ENCODE measurements at places on chromosomes 7 and 10. TPM values are rescaled to one million over a fixed set of nuclear protein-coding genes. Genes with fewer than 3 reads are reported as not detected.
A peak's percentile ranks its signal among the peaks of the same experiment; 100 is the strongest.

- no peak overlapping the region for H3K4me3 ChIP-seq
- peaks cover 2% of the 10 kb centered on the region for H3K27me3 ChIP-seq
- H3K4me1 ChIP-seq, result peaks cover 80% of the 10 kb centered on the region
- no peak for DNase-seq
These were observed 26.4 kb upstream of the HSPA12A start for GRCh38 chr10:116768786-116769185.

The CYP17A1 gene
- 0.14 TPM for total RNA-seq

- no peaks in the 10 kb centered on the region for H3K36me3 ChIP-seq
- H3K4me1 ChIP-seq, result no peaks in the 10 kb centered on the region
- H3K27ac ChIP-seq, result no peak overlapping the region
- no peak overlapping the region for H3K4me3 ChIP-seq
- DNase-seq, result no peak
These were observed 136.2 kb downstream of the CDH23 start for GRCh38 chr10:71532878-71533277.

GRCh38 chr7:30147223-30147622, 12.4 kb downstream of the MTURN start:
- H3K27me3 ChIP-seq, result no peaks in the 10 kb centered on the region
- no peak for DNase-seq

DNA sequence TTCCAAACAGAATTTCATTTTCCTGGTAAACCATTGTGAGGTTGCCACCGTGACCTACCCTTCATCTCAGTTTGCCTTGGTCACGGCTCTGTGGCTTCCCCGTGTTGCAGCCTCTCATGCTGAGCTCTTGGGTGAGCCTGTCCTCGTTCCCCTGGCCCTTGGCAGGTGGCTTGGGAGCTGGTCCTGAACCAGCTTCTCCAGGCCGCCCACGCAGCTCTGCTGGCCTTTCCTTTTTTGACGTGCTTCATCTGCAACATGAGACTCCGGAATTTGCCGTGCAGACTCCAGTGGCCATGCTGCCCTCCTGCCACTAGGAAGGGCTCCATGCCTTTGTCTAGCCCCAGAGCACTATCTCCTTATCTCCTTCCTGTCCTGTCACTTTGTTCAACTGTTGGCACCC, 93.0 kb upstream of the NPS start:
- no peak for DNase-seq
- H3K27ac ChIP-seq, result no peak overlapping the region
- no peak overlapping the region for H3K4me3 ChIP-seq
- H3K36me3 ChIP-seq, result peaks cover 4% of the 10 kb centered on the region
- no peaks in the 10 kb centered on the region for H3K4me1 ChIP-seq
- H3K27me3 ChIP-seq, result no peaks in the 10 kb centered on the region

DNA sequence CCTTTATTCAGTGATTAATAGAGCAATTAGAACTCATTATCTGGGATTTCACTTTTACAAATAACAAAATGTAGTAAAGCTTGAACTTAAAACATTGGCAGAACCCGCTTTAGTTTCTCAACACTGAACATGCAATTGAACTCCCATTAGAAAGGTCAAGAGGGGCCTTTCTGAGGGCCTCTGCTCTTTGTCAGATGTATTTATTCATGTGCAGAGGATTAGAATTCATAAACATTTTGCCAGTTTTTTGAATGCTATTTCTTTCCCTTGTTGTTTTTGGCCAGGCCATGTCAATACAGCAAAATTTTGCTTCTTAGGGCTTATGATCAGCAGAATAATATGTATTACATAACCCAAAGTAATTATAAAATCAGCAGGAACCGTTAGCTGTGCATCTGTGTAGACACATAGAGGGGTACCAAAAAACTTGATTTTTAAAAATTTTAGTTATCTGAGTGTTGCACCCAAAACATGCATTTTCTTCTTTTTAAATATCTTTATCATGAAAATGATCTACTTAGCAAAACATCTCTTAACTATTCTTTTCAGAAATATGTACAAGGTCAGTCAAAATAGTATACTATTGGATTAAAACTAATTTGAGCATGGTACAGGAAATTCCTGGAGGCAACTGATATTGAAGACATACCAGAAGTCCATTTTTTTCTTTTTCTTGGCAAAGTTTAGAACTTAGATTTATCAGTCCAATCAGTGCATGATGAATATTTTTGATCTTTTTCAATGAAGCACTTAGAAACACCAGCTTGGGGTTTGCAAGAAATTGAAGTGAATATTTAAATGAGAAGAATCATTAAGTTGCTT, 177.5 kb downstream of the TWIST1 start:
- DNase-seq, result no peak
- no peak overlapping the region for H3K27ac ChIP-seq
- H3K27me3 ChIP-seq, result no peaks in the 10 kb centered on the region
- no peak overlapping the region for H3K4me3 ChIP-seq

- H3K27me3 ChIP-seq, result no peaks in the 10 kb centered on the region
- DNase-seq, result no peak
- H3K4me1 ChIP-seq, result peaks cover 94% of the 10 kb centered on the region
- no peaks in the 10 kb centered on the region for H3K36me3 ChIP-seq
- no peak overlapping the region for H3K4me3 ChIP-seq
- H3K27ac ChIP-seq, result peak overlapping the region; percentile 95
These were observed 112.0 kb downstream of the GRK5 start for GRCh38 chr10:119319161-119319919.
